ENCODE measurements at places on chromosomes 1 and 21.

DNA sequence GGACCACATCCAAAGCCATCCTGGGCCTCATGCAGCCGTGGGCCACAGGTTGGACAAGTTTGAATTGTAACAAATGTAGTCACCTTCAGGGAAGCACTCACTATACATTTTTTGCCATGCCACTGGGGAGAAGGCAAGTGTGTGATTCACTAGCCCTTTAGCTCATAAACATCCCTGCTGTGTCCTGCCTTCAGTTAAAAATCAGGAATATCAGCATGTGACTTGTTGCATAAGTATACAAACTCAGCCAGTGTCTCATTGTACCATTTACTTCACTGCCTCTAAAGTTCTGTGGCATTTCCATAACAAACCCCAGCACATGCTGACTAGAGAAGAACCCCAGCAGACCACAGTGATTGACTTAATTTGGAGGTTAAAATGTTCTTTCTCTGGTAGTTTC, 142.0 kb upstream of the C1orf105 start:
- DNase-seq, result no peak

DNA sequence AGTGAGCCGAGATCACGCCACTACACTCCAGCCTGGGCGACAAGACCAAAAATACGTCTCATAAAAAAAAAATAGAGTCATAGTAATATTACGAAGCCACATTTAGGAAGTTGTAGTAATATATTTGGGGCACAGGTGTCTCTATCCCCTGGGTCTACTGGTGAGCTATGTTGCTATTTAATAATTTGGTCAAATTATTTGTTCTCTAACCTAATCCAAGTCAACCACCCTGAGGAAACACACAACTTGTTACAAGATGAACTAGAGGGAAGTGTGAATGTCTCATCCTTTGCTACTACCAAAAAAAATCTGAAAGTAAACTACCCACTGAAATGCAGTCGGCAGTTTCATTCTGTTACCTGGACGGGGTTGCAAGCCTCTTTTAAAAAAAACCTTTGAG, 35.3 kb downstream of the RGS8 start:
- no peak for DNase-seq

DNA sequence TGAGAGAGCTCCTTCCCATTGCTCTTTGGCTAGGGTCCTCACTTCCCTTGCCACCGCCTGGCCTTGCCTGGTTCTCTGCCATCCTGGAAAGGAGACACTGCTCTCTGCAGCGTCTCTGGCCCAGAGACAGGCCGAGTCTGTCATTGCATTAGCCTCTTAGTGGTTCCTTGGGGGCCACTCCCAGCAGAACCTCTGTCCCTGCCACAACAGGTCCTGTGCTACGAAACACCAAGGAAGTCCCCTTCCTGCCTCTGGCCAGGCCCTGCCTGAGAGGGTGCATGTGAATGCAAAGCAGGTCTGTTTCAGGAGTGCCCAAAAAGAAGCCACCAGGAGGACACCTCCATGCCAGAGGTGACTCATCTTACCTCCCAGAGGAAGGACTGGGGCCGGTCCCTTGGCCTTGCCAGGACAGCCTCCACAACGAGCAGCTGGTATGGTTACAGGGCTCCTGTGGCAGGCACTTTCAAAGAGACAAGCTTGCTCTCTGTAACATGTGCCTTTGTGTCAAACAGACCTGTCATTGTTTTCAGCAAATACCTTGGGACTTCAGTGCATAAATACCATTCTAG, 59.6 kb downstream of the VPS26C start:
- DNase-seq, result no peak

GRCh38 chr1:192766009-192766625, 42.7 kb upstream of the RGS2 start:
- no peak for DNase-seq

GRCh38 chr21:34598931-34599400, 15.9 kb downstream of the RCAN1 start:
- DNase-seq, result no peak

- no peak for DNase-seq
Measured at GRCh38 chr1:186681121-186681520, 898 bp upstream of the PTGS2 start.

DNA sequence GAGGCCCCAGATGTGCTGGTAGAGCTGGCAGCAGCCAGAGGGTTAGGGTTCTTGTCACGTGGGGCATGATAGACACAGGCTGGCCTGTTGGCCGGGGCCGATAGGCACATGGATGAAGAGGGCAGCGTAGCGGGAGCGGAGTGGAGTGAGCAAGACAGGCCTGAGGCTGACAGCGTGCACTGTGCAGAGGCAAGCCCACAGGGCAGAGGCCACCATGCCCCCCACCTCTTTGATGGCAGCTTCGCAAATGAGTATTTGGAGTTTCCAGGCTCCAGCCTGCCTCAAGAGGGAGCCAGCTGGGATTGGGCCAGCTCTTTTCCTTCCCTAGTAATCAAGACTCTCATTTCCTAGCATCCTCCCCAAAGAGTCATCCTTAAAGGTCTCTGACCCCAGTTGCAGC, 43.5 kb downstream of the TMCC2 start:
- no peak for DNase-seq

GRCh38 chr1:50992532-50993318, 22.7 kb downstream of the CDKN2C start:
- no peak for DNase-seq

- no peak for DNase-seq
Measured at GRCh38 chr1:167510244-167510643, 8.1 kb downstream of the CD247 start.

DNA sequence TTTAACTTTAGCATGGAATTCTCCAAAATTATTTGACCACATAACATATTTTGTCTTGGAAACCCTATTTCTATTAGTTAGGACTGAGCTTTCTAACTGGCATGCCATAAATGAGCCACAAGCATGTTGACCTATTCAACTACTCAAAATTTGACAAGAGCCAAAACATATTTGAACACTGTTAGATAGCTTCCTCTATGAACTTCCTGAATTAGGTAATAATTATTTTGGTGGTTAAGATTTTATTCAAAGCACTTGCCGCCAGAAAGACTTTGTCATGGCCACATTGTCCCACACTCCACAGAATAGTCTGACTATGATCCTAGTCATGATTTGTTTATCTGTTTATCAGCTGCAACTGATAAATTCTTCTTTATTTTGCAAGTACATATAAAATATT, 23.1 kb upstream of the CTPS1 start:
- DNase-seq, result no peak

DNA sequence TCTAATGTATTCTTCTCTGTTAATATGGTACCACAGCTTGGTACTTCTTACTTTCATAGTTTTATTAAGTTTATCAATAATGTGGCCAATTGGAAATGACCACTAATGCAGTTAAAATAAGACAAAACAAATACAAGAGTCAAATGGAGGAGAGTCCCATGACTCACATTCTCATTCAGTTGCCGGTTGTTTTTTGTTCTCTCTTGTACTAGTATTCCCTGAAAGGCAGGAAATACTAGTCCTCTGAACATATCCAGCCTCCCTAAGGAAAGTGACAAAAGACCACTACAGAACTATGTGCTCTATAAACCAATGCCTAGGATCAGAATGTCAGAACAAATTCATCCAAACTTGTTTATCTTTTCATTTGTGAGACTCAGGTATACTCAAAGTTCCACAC, 165.2 kb upstream of the SAMSN1 start:
- no peak for DNase-seq

DNA sequence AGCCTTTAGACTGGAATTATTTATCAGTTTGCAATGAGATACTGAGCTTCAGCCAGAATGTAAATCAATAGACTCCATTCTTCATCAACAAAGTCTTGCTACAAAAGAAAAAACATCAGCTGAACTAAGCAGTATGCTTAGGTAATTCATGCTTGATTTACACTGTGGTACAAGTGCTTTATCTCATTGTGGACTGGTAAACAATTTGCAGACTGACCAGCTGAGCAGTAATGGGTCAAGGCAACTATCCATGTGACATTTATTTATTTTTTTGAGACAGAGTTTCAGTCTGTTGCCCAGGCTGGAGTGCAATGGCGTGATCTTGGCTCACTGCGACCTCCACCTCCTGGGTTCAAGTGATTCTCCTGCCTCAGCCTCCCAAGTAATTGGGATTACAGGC, 39.8 kb upstream of the SYT2 start:
- no peak for DNase-seq

DNA sequence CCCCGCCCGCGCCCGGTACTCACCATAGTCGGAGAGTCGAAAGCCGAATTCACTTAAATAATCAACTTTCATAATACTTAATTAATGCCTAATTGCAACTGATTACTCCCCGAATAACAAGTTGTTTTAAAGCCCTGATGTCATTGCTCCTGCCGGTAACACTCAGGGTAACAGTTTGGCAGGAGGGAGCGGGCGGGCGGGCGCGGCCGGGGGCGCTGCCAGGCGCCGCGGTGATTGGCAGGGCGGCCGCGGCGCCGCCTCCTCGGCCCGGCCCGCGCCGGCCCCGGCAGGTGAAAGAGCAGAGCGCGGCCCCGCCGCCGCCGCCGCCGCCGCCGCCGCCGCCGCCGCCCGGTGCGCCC, 102.2 kb downstream of the CASZ1 start:
- DNase-seq, result no peak

DNA sequence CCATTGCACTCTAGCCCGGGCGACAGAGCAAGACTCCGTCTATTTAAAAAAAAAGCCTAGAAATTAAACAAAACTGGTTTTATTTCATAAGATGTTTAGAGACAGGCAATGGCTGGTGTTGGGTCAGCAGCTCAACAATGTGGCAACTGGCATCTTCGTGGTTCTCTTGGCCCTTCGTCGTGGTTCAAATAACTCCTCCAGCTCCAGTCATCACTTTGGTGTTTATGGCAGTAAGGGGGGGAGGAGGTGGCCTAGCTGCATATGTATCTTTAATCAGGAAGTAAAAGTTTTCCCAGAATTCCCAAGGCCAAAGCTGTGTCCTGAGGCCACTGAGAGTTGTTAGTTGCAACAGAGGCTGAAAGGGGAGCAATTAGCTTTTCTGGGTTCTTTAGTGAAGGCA, 13.0 kb upstream of the LTN1 start:
- DNase-seq, result no peak

- no peak for DNase-seq
Measured at GRCh38 chr21:29958551-29958950, 18.8 kb upstream of the GRIK1 start.

- no peak for DNase-seq
Measured at GRCh38 chr1:74652711-74653139, 20.9 kb downstream of the ERICH3 start.

GRCh38 chr1:108831225-108831624, 25.7 kb downstream of the AKNAD1 start:
- no peak for DNase-seq

GRCh38 chr1:13505020-13505419, 8.8 kb downstream of the LRRC38 start:
- no peak for DNase-seq

- DNase-seq, result no peak
Measured at GRCh38 chr1:201781437-201781836, 47.5 kb upstream of the IPO9 start.

- DNase-seq, result no peak
Measured at GRCh38 chr1:209948155-209948554, 10.1 kb downstream of the SYT14 start.

DNA sequence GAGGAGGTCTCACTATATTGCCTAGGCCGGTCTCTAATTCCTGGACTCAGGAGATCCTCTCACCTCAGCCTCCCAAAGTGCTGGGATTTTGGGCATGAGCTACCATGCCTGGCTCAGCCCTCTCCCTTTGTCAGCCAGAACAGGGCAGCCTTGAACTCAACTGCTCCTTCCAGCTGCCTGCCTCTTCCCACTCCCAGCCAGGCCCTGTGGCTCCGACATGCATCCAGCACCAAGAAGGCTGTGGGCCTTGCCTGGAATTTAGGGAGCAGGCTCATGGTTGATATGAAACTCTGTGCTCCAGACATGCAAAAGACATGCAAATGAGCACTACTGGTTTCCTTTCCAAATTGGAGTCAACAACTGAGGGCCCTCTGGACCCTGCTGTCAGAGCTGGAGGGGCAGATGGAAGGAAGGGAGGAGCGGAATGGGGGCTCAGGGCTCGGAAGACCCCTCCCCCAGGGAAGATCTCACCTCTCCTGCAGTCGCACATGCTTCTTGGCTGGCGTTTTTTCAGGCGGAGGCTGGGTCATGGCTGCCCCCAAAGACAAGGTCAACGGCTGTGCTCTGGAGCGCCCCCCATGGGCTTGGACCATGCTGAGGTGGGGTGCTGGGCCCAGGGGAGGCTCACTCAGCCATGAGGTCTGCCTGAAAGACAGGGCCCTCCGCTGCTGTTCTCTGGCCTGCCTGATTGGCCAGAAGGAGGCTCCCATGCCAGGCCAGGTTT, 1.4 kb downstream of the PTPN7 start:
- DNase-seq, result no peak

- DNase-seq, result no peak
Measured at GRCh38 chr1:151858886-151859665, 5.6 kb upstream of the THEM5 start.

DNA sequence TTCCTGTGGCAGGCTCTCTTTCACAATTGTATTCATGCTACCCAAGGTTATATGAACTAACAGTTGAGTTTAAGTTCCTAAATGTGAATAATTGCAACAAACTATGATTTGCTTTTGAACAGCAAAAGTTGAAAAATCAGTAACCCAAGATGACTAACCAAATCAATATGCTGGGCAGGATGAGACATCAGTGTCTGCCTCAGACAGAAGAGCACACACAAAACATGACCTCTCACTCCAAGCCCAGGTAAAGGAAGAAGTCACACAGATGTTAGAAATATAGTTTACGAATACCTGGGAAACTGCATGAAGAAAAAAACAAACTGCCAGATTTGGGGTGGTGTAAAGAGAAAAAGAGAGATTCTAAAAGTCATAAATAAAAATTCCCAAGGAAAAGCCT, 3.5 kb downstream of the OR2L13 start:
- DNase-seq, result no peak

DNA sequence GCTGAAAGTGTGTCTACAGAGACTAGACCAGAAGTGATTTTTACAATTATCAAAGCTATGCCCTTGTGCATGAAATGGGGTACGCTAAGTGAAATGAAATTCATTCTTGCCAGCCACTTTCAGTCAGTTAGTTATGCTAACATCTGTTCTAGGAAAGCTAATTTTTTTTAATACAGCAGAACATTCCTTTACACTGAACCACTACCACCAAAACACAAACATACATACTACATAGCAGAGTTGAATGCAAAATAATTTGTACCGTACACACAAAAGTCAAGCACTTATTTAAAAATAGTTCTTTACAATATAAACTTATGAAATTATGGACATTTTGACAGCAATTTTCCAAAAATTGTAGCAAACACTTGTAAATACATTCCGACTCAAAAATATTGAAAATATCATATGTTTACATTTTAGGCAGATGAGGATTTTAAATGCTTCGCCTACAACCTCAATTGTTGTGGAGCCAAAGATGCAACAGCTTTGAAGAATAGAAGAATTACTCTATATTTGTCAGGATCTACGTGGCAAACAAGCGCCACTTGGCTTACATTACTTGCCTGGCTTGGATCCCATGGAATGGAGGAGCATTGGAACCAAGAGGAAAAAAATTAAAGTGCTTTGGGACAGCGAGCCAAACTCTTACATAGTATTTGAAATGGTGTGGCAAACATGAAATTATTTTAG, 30.6 kb downstream of the WLS start:
- DNase-seq, result no peak

- no peak for DNase-seq
Measured at GRCh38 chr1:47711848-47712492, 274.1 kb downstream of the FOXD2 start.

- DNase-seq, result no peak
Measured at GRCh38 chr1:42973286-42973685, 14.6 kb upstream of the SLC2A1 start.

- no peak for DNase-seq
Measured at GRCh38 chr1:152386940-152387339, 27.1 kb downstream of the CRNN start.
